ENCODE measurements at places on chromosomes 1 and 21.

- no peak for DNase-seq
Observed at GRCh38 chr1:234605399-234605982, 4.5 kb downstream of the IRF2BP2 start.

- peak; percentile 14 for DNase-seq
Observed at GRCh38 chr1:43958351-43959255, 11.2 kb upstream of the DPH2 start.

DNA sequence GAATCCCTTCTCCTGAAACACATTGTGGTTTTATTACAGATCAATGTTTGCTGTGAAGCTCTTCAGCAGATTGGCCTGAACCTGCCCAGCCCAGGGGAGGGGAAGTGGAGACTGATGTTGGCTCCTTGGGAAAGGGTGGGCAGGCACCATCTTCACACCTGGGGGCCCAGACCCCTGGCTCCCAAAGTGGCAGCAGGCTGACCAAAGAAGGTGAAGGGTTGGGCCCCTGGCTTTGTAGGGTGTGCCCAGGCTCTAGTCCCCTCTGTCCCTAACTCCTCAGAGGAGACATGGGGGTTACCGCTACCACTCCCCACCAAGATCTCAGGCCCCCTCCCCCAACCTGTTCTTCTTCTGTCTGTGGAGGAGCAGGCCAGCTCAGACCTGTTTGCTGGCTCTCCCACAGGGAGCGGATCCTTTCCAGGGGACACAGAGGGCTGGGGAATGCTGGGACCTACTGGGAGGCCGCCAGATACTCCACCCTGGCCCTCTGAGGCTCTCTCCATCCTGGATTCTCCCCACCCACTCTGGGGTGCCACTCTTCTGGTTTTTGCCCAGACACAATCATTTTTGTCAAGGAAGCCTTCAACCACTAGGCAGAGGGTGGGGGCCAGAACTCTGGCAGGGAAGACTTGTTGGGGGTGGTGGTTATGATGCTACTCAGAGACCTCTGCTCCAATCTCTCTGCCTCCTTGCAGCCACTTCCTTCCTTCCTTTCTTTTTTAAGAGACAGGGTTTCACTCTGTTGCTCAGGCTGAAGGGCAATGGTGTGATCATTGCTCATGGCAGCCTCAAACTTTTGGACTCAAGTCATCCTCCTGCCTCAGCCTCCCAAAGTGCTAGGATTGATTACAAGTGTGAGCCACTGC is 5.0 kb upstream of the EFNA3 start:
- no peak for DNase-seq

DNA sequence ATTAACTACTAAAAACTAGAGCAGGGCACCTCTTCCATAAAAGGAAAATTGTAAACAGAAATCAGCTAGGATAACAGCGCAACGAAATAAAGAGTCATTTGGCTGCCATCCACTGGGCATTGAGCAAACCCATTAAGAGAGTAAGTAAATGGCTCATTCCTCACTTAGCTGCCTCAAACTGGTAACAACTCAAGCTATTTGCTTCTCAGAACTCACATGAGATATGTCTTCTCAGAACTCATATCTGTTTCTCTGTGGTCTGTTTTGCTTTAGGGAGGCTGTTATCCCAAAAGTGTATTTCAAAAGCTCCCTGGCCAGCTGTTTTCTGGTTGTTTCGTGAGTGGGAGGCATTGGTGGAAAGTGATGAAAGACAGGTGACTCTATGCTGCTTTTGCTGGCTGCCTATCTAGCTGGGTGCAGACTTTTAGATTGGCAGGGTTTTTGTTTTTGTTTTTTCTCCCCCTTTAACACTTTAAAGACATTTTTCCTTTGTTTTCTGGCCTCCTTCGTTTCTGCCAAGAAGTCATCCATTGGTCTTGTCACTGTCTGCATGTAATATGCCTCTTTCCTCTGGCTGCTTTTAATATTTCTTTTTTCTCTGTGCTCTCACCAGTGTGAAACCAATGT is 269.2 kb upstream of the RGS18 start:
- no peak for DNase-seq

GRCh38 chr1:1332774-1333480 is 1.8 kb downstream of the TAS1R3 start:
- no peak for DNase-seq

Measured in suppressor macrophage (primary cell).